ENCODE measurements at places on chromosomes 7 and 10.
A peak's percentile ranks its signal among the peaks of the same experiment; 100 is the strongest.

- no peak for DNase-seq
Measured at GRCh38 chr10:131259535-131259934, 52.0 kb downstream of the TCERG1L start.

- DNase-seq, result no peak
Measured at GRCh38 chr10:24929056-24929544, 23.3 kb downstream of the PRTFDC1 start.

DNA sequence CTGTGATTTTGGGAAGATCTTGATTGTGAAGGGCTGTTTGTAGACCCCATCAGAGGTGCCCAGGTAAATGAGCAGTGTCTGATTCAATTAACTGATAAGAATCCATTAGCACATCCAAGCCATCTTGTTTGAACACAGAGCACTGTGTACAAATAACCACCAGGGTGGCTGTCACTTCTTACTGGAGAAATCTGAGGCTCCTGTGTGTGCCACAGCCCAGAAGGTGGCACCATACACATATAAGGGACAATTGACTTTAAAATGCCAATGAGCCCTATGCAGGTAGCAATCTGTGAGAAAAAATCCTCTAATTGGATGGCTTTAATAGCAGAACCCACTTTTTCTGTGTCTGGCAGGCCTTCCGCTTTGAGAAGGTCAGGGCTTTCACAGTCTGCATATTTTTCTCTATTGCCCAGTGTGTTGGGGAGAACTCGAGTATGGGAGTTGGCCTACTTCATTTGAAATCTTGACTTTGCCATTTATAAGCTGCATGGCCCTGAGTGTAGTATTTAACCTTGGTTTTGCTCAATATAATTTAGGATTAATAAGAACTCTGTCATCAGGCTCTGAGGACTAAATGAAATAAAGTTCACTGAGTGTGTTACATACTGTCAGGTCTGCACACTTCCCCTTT is 517.4 kb downstream of the CCSER2 start:
- no peak for DNase-seq

DNA sequence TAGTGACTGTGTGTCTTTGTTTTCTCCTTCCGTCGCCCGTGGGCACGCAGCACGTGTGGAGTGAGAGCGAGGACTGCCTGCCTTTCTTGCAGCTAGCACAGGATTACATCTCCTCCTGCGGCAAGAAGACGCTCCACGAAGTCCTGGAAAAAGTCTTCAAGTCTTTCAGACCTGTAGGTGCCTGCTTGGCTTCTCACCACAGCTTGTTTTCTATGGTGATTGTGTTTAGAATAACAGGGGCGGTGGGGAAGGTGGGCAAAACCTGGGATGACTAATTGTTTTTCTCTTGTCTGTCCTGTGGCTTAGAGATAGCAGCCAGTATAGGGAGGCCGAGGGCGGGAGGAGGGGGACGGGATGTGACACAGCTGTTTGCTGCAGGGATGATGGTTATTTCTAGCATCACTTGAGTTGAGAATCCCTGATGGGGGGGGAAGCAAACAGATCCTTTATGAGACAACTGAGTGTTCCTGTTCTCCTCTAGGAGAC is 11.4 kb downstream of the MTURN start:
- no peak for DNase-seq

DNA sequence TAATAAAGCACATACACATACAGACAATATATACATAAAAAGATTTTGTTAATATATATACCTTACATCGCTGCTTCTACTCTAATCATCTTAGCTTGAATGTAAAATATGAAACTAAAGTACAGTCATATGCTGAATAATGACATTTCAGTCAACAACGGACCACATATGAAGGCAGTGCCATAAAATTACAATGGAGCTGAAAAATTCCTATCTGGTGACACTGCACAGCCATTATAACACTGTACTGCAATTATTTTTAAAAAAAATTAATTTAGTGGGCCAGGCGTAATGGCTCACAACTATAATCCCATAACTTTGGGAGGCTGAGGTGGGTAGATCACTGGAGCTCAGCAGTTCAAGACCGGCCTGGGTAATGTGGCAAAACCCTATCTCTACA is 122.3 kb downstream of the JMJD1C start:
- no peak for DNase-seq

- no peak for DNase-seq
Measured at GRCh38 chr10:103859161-103860086, 4.0 kb upstream of the SH3PXD2A start.

DNA sequence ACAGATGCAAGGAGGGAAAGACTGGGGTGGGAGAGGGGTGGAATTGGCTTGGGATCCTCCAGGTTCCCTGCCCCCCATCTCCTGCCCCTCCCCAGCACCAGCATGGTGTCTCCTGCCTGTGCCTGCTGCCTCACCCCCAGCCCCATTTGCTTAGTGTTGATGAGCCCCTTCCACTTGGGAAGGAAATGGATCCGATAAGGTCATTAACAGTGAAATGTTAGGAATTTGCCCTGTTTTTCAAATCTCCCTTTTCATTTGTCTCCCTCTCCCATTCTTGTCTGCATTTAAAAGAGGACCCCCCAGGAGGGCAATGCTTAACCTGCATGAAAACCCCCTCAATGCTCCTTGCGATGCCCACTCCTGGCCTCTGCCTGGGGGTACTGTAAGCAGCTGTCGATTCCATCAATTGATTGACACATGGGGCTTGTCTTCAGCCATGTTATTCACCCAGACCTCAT is 51.5 kb downstream of the HK1 start:
- no peak for DNase-seq

- DNase-seq, result no peak
Measured at GRCh38 chr7:142499635-142500034, 241.8 kb upstream of the PRSS58 start.

DNA sequence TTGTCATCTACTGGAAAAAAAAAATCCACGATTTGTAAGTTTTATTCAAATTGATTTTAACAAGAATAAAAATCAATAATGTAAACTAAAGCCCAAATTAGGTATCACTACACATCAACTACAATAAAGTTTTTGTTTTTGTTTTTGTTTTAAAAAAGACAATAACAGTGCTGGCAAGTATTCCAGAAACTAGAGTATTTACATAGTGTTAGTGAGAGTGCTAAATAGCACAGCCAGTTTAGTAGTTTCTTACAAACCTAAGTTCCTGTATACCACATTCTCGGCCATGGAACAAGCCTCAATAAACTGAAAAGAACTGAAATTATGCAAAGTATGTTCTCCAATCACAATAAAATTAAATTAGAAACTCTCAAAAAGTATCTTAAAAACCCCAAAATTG is 8.1 kb downstream of the ARHGAP12 start:
- DNase-seq, result no peak

DNA sequence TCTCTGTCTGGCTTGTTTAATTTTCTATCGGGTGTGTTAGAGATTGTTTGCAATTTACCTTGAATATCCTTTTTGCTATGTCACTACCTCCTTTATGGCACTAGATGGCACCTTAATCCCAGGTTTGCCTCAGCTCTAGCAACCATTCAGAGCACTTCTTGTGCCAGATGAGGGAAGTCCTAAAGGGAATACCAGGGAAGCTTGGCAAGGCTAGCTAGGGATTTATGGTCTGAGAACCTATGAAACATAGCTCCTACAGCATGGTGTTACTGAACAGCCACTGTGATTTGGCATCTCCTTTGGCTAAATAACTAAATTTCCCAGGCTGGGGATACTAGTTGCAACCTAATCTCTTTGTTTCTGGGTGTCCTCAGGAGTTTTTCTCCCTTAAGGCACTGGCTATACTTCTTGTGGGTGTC is 69.0 kb upstream of the VOPP1 start:
- DNase-seq, result no peak

DNA sequence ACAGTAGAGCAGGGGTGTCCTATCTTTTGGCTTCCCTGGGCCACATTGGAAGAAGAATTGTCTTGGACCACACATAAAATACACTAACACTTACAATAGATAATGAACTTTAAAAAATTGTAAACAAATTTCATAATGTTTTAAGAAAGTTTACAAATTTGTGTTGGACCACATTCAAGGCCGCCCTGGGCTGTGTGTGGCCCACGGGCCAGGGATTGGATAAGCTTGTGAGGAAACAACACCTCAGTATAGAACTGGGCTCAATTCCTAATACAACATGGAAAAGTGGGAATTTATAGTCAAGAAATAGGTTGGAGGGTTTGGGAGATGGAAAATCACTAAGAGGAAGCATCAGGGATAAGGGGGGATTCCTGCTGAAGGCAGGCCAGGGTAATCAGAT is 17.7 kb downstream of the ZNF277 start:
- no peak for DNase-seq

DNA sequence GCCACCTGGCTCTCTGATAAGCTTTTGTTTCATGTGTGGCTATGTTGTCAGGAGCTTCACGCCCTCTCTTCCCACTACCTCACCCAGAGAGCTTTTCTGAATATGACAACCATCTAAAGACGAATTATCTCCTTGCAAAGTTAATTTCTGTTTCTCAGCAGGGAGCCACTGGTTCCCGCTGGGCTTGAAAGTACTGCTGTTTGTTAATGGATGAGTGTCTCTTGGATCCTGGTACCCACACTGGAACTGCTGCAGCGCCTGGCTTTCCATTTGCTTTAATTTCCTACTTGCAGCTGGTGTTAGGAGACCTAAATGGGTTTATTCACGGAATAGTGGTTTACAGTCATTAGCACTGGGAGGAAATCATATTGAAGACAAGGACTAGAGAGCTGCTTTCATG is 267.9 kb upstream of the LRGUK start:
- no peak for DNase-seq

GRCh38 chr7:87218796-87219544 is 562 bp downstream of the TMEM243 start:
- no peak for DNase-seq

- no peak for DNase-seq
Measured at GRCh38 chr7:150307129-150307528, 16.0 kb upstream of the LRRC61 start.

GRCh38 chr10:89238956-89239644 is 12.5 kb downstream of the LIPA start:
- no peak for DNase-seq

DNA sequence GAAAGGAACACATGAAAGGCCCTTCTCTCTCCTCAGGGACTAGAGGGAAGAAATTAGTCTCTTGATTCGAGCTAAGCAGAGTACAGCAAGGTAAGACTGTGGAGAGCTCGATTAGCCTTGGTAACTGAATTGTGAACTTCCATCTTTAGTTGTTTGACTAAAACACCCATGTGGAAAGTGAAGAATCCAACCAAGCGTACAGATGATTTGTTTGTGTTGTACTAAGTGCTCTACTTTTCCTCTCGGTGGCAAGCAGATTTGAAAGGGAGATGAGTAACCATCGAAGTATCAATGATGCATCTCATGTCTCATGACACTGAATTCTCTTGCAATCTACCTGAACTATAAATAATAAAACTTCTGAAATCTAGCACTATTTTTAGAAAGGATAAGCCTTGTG is 80.7 kb downstream of the FZD1 start:
- no peak for DNase-seq

GRCh38 chr7:91182819-91183764 is 81.1 kb upstream of the FZD1 start:
- DNase-seq, result no peak

DNA sequence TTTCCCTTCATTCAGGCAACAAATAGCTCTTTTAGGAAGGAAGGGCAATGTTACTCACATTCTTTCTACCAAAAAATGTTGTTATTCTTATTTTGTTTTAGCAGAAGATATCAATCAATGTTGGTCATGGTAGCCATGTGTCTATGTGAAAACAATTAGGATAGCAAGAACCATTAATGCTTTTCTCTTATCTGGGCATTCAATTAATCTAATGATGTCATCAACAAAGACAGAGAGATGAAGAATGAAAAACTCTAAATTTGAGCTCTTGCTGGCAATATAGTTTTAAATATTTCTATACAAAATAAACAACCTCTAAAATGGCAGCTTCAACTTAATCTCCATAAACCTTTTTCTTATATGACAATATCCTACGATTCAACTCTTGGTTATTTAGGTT is 353.7 kb upstream of the ANKRD30A start:
- no peak for DNase-seq

GRCh38 chr10:21078410-21079329 is 181.6 kb upstream of the NEBL start:
- no peak for DNase-seq

- no peak for DNase-seq
Measured at GRCh38 chr10:15742836-15743235, 23.1 kb upstream of the ITGA8 start.

GRCh38 chr7:99031496-99031895 is 112.4 kb downstream of the SMURF1 start:
- no peak for DNase-seq

DNA sequence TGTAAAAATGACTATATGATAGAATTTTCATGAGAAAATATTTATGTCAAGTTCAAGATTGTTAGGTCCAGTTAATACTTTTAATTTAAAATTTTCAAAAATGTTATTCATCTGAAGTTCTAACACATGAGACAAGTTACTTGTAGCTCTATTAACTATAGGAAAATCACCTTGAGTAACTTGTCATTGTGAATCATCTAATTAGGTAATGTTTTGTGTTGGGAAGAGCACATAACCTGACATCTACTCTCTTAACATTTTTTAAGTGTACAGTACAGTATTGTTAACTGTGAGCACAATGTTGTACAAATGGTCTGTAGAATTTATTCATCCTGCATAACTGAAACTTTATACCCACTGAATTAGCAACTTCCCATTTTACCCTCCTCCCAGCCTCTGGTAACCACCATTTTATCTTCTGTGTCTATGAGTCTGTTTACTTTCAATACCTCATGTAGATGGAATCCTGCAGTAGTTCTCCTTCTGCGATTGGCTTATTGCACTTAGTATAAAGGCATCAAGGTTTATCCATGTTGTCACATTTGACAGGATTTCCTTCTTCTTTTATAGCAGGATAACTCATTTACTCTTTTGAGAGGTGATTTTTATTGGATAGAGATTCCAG is 54.6 kb downstream of the ARL4A start:
- DNase-seq, result no peak

DNA sequence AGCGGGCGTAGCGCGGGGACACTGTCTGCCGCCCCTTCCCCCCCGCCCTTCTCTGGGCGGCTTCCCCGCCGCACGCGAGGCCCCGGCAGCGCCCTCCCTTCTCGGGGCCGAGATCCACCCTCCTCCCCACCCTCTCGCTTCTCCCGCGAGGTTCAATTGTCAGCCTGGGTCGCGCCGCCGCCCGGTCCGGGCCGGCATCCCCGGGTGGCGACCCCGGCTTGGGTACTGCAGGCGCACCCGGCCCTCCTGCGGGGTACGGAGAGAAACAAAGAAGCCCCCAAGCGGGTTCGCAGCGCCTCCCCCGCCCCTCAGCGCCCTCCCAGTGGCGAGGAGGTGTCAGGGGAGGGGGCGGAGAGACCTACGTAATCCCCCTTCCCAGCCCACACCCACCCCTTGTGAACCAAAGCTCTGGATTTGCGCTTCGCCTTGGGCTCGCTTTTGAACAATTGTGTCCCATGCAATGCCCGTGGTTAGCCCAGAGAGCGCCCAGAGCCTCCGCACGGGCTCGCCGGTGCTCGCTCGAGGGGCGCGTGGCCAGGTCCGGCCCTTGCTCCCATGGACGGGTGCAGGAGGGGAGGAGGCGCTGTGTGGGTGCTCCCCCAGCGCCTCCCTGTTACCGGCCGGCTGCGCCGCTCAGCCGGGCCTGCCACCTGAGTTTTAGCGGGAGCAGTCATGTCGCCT is 634 bp downstream of the HECW1 start:
- no peak for DNase-seq

- peak; percentile 51 for DNase-seq
Measured at GRCh38 chr7:6636741-6637543, at the start of gene ZNF316. TSS of gene ZNF316 (plus strand) at chr7:6637318. CDS start at chr7:6642410, 5,092 bp downstream.

All from stimulated activated CD4-positive, alpha-beta T cell treated with anti-CD3 and anti-CD28 coated beads, Interleukin-15, amount 100 ng/mL, for 1 hour (primary cell).